ENCODE measurements at places on chromosomes 4 and X. TPM values are rescaled to one million over a fixed set of nuclear protein-coding genes. Genes with fewer than 3 reads are reported as not detected.

GRCh38 chr4:15551740-15552446 lies 82.2 kb downstream of the CC2D2A start:
- no peak for DNase-seq

- no peak for DNase-seq
Observed at GRCh38 chr4:38365748-38366310, 298.2 kb upstream of the KLF3 start.

- no peak for DNase-seq
Observed at GRCh38 chrX:106203315-106203714, 35.2 kb downstream of the PWWP3B start.

DNA sequence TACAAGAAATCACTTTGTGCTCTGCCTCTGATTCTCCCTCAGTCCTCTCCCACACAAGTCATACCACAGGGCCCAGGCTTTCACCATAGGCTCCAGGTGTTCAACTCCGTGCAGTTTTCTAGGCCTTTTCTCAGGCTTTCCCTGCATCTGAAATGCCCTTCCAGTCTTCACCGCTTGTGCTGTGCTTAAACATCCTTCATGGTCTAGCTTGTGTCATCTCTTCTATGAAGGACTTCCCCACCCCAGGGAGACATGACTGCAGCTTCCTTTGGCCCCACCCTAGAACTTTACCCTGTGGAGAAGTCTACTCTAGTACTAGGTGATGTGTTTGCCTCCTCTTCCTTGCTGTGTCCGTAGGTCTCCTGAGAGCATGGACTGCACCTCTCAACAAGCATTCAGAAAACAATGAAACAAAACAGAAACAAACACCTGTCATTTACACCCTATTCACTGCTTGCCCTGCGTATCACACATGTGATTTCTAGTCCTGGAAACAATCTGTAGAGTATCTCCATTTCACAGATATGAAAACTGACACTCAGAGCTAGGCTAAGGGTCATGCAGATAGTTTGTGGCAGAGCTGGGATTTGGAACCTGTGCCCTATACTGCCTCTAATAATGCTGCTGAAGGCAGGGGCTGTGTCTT lies 22.7 kb upstream of the LEF1 start:
- no peak for DNase-seq

Gene NLGN4X
- not detected for total RNA-seq
